ENCODE measurements at places on chromosomes 1 and 21.

DNA sequence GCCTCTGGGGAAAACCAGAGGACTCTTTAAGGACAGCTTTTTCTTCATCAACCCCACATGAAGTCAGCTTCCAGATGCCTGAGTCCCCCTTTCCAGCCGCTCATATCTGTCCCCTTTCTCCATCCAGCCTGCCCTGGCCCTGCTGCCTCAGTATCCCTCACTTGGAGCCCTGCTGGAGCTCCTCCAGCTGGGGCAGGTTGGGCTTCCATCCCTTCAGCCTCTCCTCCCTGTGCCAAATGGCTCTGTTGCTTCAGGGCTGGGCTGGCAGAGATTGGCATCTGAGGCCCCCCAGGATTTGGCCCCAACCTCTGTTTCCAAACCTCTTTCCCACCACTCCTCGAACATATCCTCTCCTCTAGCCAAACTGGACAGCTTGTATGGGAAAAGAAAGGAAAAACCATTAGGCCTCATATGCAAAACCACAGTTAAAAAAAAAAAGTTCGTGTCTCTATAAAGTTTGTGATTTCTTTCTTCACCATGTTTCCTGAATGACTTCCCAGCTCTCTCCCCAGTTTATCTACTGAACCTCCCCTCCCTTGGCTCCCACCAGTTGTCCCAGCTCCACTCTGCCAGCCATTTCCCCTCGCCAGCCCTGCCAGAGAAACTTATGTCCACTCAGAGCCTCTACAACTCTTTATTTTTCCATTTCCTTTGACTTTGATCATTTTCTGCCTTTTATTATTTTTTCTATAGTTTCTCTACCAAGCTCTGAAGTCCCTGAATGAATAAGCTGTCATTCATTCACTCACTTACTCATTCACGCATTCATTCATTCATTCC lies 217.9 kb downstream of the FOXD2 start:
- DNase-seq = no peak

DNA sequence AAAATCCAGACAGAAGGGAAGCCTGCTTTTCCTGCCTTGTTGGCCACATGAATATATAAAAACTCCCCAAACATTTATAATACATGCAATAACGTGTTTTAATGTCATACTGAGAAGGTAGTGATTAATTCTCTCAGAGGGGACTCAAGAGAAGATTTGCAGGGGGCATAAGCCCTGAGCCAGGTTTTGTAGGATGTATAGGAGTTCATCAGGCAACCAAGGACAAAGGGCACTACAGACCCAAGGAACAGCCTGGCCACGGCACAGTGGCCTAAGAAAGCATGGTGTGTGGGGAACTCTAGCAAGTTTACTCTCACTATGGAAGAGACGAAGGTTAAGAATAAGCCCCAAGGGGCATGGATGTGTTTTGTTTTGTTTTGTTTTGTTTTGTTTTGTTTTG lies 15.4 kb upstream of the TNNI1 start:
- DNase-seq = no peak

GRCh38 chr1:14184454-14184853 lies 414.0 kb upstream of the KAZN start:
- no peak for DNase-seq

GRCh38 chr1:238484121-238484520 lies 593.4 kb upstream of the ZP4 start:
- DNase-seq = no peak

- DNase-seq = peak; percentile 58
Measured at GRCh38 chr1:6601923-6602668, 573 bp downstream of the KLHL21 start.

DNA sequence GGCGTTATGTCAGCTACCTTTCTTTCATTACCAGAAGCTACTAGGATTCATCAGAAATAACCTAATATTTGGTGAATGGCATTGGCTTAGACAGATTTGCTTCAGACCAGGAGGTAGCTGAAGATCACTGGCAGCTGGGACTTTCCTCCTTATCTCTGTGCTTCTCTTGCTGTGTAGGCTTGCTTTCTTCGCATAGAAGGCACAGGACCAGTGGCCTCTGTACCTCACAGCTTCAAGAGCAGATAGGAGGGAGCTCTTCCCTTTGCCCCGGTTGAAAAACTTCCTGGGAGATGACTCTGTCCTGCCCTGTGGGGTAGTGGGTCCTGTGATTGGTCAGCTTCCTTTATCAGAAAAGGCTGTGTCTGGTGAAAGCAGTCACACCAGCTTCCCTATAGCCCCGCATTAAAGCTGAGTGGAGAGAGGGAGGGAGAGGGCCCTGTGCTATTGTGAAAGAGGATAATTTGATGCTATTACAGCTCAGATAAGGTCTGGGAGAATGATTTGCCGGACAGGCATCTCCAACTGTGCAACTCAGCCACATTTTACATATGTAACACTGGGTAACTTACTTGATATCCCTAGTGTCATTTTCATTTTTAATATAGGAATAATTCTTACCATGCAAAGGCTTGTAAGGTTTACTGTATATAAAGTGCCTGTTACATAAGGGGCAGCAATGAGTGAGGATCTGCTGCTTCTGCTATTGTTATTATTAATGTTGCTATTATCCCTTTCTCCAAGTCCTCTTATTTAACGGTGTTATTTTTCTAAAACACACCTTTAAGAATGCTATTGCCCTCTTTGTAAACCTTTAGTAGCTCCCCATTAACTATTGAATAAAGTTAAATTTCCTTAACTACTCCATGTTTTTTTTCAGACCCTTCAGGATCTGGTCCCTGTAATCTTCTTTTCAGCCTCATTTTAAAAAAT lies 31.6 kb downstream of the OSBPL9 start:
- peak; percentile 79 for DNase-seq

DNA sequence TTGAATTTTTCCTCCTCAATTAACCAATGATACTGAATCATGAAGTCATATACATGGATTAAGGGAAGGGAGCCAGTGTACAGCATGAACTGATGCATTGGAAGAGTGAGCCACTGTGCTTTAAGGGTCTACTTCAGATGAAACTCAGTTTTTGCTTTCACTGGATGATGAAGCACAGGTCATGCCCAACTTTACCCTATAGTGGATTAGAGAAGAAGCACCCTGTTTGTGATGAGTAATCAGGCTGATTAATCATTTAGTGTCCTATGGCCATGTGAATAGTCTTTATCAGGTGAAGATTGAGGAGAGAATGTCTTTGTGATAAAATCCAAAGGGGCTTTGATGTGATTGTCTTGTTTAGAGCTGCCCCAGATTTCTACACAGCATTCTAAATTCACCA lies 24.7 kb upstream of the LAMC1 start:
- no peak for DNase-seq

- peak; percentile 46 for DNase-seq
Measured at GRCh38 chr1:10561955-10562354, 87.2 kb downstream of the PEX14 start.

GRCh38 chr1:115196296-115196695 lies 107.0 kb upstream of the TSPAN2 start:
- no peak for DNase-seq

Measured in hematopoietic multipotent progenitor cell treated with erythropoietin and hydrocortisone succinate and interleukin-3 and kit ligand, for 4 days (in vitro differentiated cells).